NCI-H1092 treated with DMSO at 0.1 percent for 48 hours (cell line): ENCODE measurements at places on chromosomes 4 and X.

DNA sequence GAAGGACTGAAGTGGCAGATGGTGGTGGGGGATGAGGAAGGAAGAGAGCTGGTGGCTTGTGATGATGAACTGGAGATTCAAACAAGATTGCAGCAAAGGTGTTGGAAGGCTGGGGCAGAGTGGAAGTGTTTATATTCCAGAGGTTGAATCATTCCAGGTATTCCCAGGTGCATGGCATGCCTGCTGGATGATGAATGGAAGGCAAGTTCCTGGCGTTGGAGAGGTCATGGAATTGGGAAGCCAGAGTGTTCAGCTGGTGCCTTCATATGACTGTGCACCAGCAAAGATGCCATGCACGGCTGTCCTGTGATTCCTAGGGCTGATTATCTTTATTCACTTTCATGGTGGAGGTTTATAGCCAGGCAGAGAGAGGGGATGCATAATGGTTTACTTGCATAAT is 135.8 kb upstream of the PUDP start:
- DNase-seq, result no peak

DNA sequence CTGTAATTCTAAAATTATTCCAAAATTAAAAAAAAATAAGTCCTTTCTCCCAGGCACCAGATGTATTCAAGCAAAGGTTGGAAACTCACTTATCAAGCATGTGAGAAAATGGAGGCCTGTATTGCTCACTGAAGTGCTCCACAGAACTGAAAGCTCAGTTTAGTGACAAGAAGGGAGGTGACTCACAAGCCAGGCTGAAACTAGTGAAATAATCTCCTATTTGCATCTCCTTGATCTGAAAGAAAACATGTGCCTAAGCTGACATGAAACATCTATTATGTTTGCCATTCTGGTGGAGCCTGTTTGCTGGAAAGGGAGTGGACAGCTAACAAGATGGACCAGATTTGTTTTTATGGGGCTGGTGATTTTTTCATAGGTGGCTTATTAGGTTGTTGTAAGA is 54.0 kb upstream of the AMELX start:
- no peak for DNase-seq

DNA sequence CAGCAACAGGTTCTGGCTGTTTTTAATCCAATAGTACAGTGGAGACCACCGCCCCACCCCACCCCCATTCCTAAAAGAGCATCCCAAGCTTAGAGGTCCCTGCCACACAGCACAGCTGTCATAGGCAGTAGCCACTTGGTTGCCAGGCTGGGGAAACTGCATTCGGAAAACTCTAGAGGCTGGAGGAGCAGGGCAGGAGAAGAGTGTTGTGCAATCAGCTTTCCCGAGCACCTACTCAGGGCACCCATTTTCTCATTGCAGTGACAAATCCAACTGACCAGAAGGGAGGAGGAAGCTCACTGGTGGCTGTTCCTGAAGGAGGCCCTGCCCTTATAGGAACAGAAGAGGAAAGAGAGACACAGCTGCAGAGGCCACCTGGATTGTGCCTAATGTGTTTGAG is 1.1 kb downstream of the CXCL1 start:
- DNase-seq, result no peak

GRCh38 chr4:2733844-2734574 is 22.1 kb downstream of the TNIP2 start:
- DNase-seq, result no peak

DNA sequence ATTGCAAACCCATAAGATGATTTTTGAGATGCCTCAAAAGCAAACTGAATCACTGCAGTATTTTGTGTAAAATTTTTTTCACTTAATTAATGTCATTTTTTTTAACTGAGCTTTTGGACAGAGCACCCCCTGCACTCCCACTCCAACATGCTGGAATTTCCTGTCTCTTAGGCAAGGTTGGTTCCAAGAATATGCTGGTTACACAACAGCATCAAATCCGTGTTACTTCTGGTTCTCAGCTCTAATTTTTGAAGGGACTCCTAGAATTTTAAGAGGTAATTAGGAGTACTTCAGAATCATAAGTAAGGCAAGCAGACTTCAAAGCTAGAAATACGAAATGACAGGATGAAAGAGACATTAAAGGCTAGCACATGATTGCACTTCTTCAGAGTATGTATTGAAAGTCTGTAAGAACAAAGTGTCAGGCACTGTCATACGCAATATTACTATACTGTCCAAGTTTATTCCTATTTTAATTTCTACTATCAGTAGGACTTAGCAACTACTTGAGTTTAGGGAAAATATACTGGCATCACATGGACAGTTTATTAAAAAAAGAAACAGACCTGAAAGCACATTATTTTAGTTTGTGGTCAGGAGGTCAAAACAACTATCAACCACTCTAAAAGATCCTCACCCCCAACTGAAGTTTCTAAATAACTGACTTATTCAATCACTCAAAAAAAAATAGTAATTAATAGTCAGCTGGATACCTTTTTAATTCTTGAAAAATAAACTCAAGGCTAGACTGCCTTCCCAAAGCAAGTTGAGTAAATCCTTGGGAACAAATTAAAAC is 1.6 kb upstream of the JCHAIN start:
- DNase-seq, result no peak

DNA sequence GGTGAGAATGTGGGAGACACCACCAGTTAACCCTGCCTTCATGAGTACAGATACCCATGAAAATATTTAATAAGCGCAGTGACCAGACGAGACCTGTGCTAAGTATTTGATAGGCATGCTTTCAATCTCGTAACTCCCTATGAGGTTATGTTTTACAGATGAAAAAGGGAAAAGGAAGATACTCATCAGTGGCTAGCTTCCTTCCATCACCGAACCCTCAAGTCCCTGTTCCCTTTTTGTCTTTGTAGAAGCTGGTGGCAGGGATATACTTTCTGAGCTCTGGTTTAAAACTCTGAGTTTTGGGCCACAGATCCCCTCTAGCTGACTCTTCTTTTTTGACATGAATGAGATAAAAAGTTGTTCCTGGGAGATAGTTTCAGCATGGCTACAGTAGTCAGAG is 26.3 kb downstream of the AFF1 start:
- no peak for DNase-seq

GRCh38 chr4:184039963-184040383 is 134.9 kb downstream of the STOX2 start:
- no peak for DNase-seq

DNA sequence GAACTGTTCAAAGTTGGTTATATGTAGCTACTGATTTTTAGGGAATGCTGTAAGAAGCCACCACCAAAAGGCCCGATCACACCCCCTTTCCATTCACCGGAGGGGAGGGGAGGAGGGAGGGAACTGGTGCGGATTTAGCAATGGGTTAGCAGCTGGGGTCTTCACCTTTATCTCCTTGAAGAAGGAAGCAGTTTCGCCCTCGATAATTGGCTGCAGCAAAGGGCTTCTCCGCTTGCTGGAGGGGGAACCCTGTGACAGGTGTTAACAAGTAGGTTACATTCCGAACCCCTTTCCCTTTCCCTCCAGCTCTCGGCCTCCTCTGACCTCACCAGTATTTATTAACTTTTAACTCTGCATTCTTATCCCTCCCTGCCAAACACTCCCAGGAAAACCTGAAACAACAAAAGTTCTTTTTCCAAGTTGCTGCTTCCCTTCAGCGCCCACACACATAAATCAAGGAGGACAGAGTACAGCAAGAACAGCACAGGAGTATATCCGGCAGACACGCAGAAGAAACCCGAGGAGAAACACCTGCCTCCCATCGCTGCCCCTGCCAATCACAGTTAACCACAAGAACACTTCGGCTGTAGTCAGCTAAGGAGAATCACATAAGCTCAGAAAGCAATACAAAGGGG is 39.8 kb upstream of the NAP1L5 start:
- DNase-seq, result no peak

DNA sequence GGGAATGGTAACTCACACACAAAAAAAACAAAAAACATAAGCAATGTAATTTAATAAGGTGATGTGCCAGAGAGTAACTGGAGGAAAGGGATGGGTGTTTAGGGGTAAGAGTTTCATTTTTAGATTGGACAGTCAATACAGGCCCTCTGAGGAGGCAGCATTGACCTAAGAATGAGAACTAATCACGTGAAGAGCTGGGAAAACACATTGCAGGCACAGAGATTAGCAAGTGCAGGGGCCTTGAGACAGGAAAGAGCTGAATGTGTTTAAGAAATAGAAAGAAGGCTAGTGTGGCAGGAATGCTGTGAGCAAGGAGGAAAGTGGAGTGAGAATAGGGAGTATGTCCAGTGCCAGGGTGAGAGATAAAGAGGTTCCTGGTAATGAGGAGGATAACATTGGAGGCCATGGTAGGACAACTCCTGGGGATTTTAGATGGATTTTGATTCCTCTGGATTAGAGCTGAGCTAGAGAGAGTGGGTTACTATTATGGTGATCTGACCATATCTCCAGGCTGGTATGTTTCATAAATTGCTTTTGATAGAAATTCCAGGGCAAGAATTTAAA is 17.6 kb downstream of the PDLIM5 start:
- DNase-seq, result no peak

GRCh38 chr4:122341886-122342285 is 36.9 kb upstream of the ADAD1 start:
- no peak for DNase-seq
